ENCODE measurements at places on chromosomes 5 and 9. TPM values are rescaled to one million over a fixed set of nuclear protein-coding genes. Genes with fewer than 3 reads are reported as not detected.

GRCh38 chr9:77562019-77562748 is 85.9 kb downstream of the GNA14 start:
- no peak for DNase-seq

DNA sequence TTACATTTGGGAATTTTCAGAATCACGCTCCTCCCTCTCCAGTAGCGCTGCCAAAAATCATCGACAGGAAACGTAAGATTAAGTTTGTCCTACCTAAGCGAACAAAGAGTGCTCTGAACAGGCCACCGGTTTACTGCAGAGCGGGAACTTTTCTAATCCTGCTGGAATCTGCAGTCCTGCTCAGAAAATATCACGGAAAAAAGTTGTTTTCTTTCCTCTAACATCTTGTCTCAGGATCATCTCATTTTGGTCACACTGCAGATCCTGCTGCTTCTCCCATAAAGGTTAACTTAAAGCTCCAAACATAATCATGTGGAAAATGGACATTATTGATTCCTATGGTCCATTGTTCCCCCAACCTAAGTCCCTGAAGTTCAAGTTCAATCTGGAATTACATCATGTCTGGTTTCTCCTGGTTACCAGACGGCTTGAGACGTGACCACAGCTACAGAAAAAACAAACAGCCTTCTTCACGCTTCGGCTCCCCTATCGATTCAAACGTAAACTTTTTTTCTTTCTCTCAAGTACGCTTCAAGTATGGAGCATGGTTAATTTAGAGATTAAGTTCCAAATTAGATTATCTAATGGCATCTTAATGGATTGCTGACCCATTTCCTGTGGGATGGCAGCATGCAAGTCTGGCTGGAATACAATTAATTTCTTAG is 217.6 kb downstream of the NFIB start:
- no peak for DNase-seq

DNA sequence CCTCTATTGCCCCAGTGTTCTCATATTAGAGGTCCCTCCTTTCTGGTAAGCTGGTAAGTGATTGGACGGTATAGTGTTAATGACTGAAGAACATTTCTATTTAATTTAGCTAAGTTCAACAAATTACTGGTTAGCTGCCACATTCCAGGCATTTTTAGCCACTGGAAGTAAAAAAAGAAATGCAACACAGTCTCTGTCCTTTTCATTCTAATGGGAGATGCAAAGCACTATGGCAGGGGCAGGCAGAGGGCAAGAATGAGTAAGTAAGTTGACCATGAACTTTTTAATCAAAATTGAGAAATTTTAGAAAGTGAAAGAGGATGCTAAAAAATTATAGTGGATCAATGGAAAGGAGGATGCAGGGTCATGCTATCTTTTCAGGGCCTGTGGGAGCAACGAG is 137.4 kb downstream of the GPBP1 start:
- DNase-seq, result no peak

PNPLA7 gene
- total RNA-seq, result 7.0 TPM

DNA sequence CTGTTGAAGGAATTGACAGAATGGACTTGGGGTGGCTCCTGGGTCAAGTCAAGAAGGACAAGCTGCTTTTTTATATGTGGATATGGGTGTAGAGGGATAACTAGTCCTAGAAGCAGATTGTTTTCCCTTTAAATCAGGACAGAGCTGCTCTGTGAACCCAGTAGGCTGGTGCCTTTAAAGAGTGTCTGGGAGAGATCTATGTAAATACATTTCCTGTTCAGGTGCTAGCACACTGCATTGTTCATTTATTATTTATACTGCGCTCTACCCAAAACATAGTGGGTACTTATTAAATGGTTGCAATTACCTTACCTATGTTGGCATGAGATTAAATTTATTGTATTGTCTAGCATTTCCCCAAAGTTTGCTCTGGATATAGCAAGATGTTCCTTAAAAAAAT is 86.6 kb upstream of the EQTN start:
- DNase-seq, result no peak

FPGS gene
- total RNA-seq, result 109 TPM

GRCh38 chr5:175623088-175623487 is 34.8 kb upstream of the HRH2 start:
- DNase-seq, result no peak

DNA sequence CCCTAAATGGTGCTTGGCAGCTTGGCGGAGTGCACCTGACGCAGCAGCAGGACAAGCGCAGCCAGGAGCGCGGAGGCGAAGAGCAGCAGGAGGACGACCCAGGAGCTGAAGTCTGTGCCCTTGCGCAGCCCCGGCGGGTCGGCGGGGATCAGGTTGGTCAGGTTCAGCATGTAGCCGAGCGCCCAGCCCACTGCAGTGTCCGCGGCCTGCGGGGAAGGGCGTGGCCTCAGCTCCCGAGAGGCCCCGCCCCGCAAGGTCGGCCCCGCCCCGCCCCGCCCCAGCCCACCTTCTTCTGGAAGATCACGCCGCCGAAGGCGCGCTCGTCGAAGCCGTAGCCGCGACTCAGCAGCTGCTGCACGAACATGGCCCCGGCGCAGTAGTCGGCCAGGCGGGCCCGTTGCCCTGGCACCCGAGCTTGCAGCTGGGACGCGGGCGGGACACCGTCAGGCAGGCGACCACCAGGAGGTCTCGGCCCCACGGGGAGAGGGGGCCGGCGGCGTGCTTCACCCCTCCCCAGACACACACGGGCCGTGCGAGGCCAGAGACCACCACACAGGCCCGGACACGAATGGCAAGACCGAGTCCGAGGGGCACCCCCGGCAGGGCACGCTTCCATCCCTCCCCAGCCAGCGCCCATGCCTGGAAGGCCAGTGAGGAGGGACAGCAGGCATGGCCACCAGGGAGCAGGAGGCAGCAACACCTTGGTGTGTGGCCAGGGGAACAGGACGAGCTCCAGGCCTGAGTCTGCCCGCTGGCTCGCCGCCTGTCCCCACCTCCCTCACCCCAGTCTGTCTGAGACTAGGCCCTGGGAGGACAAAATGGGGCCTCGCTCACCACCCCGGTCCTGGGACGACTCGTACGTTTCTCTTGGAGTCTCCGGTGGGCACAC is 2.9 kb upstream of the NPDC1 start:
- no peak for DNase-seq

TAL2 gene
- total RNA-seq, result not detected

- DNase-seq, result no peak
Measured at GRCh38 chr9:84970432-84970831, 300.9 kb downstream of the NTRK2 start.
